Retina (tissue), 1 donor: ENCODE measurements at places on chromosomes 7 and 10.

- DNase-seq: peak; percentile 75
Measured at GRCh38 chr7:121328508-121329190, at the start of gene WNT16. Gene WNT16 (plus strand): TSS chr7:121329000. CDS start chr7:121329293, 293 bp downstream.

DNA sequence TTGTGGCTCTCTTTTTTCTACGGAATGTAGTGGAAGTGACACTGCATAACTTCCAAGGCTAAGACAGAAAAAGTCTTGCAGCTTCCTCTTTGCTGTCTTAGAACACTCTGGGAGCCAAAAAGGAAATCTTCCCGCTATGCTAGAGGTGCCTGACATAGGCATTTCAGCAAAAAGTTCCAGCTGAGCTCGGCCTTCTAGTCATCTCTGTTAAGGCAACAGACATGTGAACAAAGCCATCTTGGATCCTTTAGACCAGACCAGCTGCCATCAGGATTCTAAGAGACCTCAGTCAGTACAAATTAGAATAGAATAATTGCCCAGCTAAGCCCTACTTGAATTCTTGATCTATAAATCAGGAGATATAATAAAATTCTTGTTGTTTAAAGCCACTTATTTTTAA lies 16.3 kb upstream of the COL1A2 start:
- no peak for DNase-seq

DNA sequence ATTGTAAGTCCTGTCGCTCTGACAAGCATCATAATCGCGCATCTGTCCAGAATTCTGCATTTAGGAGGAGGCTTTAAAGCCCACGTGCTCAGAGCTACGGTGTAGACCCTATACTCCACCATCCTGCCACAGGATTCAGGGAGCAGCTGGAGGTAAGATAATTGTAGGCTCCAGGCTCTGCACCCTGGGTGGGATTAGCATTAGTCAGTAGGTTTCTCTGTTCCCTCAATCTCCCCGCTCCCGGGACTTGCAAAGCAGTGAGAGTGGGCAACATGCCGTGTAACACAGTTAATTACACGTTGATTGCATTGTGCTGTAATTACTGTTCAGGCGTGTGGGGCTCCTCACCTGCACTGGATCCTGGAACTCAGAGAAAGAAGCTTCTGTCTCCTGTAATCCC lies 89.3 kb upstream of the CUX1 start:
- no peak for DNase-seq

GRCh38 chr10:6342096-6342685 lies 139.5 kb downstream of the PFKFB3 start:
- DNase-seq: no peak

DNA sequence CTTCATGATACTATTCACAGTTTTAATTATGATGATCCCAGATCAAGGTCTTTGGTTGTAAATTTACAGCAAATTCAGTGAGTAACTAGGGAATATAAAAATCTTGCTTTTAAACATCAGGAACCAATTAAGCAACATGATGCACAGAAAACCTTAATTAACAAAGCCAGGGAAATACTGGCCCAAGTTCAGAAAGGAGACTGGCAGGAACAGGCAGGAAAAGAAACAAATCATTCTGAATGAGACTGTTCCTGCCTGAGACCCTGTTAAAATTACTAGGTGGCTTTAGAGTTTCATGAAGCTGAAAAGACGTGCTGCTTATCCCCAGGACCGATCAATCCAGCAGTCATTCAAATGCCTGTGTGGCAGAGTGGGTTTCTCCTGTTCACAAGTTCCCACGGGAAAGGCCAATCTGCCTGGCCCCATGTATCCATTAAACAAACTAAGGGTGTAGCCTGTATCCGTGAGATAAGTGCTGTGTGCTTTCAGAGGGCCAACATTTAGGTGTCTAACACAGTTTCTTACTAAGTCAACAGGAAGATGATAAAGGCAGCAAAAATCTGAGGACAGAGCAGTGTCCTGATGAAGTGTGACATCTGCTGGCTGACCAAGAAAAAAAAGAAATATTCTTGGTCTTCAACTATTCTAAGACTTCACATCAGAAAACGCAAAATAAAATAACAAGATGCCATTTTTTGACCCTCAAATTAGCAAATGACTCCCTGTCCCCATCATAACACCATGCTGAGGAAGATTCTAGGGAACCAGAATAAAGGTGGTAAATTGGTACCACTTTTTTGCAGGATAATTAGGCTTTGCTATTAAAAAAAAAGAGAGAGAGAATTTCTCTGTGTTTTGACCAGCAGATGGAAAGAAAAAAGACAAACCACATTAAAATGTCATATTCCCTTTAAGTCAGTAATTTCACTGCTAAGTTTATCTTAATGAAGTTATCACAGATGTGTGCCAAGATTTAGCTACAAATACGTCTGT lies 34.2 kb downstream of the PUS7 start:
- peak; percentile 41 for DNase-seq

GRCh38 chr7:139697056-139697455 lies 80.7 kb downstream of the HIPK2 start:
- no peak for DNase-seq

- no peak for DNase-seq
Measured at GRCh38 chr10:30488316-30488715, 54.3 kb downstream of the MAP3K8 start.

GRCh38 chr10:30529373-30529998 lies 95.5 kb downstream of the MAP3K8 start:
- no peak for DNase-seq

- peak; percentile 100 for DNase-seq
Measured at GRCh38 chr7:138002096-138002827, 376 bp upstream of the CREB3L2 start.

DNA sequence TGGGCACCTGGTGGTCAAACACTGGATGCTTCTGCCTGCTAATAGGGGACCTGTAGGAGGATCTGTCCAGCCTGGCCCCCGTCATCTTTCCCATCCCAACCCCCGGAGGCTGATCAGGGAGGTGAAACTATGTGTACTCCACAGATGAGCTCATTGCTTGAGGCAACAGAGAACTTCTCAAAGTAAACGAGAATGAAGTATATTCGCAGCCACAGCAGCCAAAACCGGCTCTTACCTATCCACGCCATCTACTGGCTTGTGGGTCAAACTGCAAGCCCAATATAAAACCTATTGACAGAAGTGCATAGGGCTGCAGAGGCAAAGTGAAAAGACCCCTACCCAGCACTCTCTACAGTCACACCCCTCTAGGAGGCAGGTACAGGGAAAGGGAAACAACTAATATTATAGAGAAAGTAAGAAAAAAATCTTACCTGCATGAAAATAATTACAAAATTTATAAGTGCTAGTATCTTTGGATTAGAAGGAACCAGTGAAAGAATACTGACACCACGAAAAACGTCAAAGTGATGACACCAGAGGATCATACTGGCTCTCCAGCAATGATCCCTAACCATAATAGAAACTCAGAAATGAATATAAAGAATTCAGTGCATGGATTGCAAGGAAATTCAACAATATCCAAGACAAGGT lies 973.5 kb downstream of the ANKRD7 start:
- peak; percentile 34 for DNase-seq

DNA sequence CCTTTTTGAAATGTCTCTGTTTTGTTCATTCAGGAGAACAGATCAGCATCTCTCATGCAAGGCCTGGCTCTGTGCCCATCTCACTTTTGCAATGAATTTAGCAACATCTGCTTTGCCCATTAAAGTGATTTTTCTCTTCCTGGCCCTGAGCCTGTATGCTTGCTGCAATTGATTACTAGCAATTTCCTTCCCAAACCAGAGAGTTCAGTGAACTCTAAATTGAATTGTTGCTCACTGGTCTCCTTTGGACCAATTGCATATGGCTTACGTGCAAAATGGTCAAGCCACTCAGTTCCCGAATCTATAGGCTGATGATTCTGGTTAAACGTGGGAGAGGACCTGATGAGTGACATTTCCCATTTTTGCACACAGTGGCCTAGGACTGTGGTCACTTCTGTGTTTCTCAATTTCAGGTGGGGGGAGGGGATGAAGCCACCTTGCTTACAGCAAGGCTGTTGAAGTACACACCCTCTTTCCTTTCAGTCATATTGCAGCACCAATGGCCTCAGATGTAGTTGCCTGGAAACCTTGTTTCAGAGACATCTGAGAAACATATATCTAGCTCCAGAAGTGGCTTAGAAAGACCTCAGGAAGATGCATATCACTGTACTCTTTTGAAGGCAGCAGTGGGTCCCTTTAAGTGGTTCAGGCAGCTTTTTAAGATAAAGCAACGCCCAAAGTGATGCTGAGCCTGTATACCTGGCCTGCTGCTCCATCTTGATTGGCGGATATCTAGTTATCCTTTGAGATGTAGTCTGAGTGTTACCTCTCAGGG lies 201.4 kb downstream of the PTEN start:
- DNase-seq: no peak

GRCh38 chr7:4959893-4960292 lies 906 bp upstream of the MMD2 start:
- DNase-seq: no peak

- no peak for DNase-seq
Measured at GRCh38 chr10:18608596-18608995, 42.8 kb downstream of the NSUN6 start.

- DNase-seq: no peak
Measured at GRCh38 chr10:7611909-7612308, 54.9 kb downstream of the ITIH5 start.

DNA sequence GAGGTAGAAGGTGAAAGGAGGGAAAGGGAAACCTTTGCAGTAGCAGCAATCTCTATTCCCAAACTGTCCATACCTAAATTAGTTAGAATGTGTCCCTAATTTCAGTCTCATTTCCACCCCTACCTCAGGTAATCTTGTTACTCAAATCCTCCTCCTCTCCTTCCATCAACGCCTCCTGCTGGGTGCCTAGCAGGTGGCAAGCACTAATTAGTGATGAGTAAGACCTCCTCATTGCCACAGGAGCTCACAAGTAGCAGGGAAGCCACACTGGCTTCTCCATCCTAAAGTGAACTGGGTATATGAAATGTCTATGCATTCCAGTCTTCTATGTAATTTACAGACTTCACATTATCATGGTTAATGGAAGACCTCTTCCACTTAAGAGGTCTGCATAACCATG lies 25.7 kb upstream of the FAM133B start:
- no peak for DNase-seq

- DNase-seq: no peak
Measured at GRCh38 chr10:49408519-49409306, 12.8 kb upstream of the DRGX start.

DNA sequence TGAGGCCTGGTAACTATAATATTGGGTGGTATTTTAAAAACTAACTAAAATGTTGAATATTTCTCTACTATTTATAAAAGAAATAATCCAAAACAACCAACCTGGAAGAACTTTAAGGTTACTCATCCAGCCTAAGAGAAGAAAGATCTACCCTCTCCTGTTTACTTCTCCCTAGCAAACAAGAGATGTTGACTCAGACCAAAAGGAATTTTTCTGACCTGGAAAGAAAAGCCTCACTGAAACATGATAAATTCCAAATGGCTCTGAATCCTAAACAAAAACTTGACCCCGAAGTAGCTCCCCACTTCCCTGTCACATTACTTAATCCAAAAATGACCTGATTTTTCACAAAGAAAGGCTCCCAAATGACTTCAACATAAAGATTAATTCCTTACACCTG lies 101.2 kb downstream of the PARD3 start:
- DNase-seq: no peak

- DNase-seq: peak; percentile 54
Measured at GRCh38 chr7:155961241-155962190, 149.3 kb upstream of the SHH start.

- no peak for DNase-seq
Measured at GRCh38 chr7:71937840-71938371, 474.2 kb downstream of the CALN1 start.

DNA sequence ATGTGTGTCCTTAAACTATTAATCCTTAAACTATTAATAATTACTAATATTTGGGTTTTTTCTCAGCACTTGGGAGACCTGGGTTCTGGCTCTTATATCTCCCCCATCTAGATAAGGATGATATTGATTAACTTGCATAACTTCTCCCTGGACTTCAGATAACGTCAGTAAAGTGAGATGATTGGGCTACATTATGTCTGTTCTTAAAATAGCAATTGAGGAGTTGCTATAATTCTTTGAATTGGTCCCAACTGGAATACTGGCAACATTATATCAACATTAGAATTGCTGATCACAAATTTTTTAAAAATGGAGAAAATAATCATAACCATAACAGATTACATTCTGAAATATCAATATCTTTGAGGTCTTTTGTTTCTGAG lies 1.9 kb downstream of the APBB1IP start:
- DNase-seq: no peak

GRCh38 chr7:7641129-7641663 lies 644 bp downstream of the UMAD1 start:
- DNase-seq: no peak

- DNase-seq: no peak
Measured at GRCh38 chr10:58027426-58027825, 240.3 kb downstream of the IPMK start.

DNA sequence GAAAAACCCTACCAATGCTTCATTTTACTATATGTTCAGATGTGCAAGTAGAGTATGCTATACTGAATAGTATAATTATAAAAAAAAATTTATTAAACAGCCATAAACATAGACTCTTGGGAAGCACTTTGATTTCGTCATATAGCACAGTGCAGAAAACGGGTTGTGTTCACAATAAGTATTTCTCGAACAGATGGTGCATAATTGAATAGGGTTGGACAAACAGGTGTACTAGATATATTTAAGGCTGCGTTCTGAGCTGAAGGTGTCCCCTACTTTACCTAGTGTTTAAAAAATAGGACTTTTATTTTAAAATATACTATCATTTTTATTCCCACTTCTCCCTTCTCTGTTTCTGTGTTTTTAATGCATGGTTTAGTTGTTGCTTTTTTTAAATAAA lies 841.5 kb downstream of the ANKRD7 start:
- no peak for DNase-seq

GRCh38 chr10:124027031-124027611 lies 66.3 kb downstream of the CHST15 start:
- DNase-seq: no peak
